ENCODE measurements at places on chromosomes 6 and 20.

DNA sequence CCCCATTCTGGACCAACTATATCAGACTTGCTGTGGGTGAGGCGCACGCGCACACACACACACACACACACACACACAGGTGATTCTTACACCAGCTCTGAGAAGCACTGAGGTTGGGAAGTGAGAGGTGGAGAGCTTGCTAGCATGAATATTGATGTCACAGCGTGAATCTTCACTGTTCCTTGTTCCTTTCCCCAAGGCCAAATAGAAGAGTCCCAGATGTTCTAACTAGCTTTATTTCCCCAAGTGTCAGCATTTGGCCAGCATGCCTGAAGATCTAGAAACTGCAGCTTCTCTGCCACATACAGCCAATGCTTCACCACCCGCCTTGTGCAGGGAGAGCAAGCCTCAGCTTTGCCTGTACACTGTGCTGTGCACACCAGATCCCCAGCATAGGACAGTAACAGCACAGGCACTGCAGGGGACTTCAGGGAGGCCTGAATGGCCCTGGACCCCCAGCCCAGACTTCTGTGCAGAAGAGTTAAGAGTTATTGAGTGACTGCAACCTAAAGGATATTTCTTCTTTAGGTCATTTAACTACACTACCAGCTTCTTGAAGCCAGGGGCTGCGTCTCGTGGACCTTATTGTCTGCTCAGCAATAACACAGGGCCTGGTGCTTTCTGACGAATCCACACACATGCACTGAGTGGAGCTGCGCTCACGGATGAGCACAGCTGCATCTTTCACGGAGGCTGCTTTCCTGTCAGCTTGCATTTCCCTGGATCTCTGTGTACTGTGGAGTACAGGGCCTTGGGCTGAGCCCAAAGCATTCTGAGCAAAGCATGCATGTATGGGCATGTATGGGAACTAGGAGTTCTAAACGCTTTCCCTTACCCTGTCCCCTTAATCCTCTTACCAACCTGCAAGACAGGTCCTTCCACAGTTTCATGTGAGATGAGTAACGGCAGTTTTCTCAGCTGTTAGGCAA, 13.9 kb upstream of the CD93 start:
- no peak for DNase-seq

- no peak for DNase-seq
These were observed 4.8 kb downstream of the EDN1 start for GRCh38 chr6:12294851-12295536.

GRCh38 chr6:13273931-13274706, 54.2 kb downstream of the TBC1D7 start:
- no peak for DNase-seq

DNA sequence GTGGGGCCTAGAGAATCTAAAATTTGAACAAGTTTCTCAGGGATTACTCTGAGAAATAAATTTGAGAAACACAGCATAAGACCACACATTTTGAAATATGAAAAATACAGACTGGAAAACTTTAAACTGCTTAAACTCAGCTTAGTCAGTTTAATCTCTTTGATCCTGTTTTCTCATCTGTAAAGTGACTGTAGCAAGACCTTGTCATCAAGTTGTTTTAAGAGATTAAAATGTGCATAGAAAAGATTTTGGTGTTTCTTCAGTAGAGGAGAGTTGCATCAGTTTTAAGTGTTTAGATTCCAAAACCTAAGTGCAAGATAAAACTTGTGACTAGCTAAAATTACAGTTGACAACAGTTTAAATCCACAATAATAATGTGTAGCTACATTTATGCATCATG, 8.1 kb upstream of the BCKDHB start:
- DNase-seq: no peak

GRCh38 chr6:105713474-105714118, 310.7 kb upstream of the PREP start:
- DNase-seq: no peak

- DNase-seq: no peak
These were observed 695.8 kb upstream of the MMS22L start for GRCh38 chr6:97978855-97979271.

GRCh38 chr6:129446272-129447197, 263.4 kb downstream of the ARHGAP18 start:
- no peak for DNase-seq

DNA sequence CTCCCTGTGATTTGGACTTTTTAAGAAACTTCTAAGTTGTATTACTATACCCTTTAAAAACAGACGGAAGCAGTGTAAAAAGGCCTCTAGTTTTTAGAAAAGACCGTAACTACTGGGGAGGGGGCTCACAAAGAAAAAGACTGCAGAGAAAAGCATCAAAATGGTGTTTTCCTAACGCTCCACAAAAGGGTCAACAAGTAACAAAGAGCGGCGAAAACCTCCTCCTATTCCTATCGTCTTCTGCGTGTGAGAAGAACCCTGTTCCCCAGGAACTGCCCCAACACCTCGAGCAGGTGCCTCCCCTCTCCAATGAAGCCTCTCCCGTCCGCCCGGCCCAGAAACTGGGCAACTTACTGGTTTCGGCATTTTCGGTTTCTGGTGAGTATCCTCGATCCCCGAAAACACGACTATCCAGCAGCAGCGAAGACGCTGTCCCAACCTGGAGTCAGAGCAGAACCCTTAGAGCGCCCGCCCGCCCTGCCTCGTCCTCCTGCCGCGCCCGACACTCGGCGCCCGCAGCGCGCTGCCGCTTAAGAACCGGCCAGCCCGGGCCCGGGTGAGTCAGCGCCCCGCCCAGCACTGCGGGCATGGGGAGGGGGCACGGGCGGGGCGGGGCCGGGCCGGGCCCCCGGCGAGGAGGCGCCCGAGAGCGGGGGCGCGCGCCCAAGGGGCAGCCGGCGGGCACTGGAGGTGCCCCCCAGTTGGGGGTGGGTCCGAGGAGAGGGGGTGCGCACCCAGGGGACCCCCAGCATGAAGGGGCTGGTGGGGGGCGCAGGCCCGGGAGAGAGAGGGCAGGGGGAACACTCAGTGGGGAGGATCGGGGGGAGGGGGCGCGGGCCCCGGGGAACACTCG, 1.2 kb downstream of the EZR start:
- no peak for DNase-seq

DNA sequence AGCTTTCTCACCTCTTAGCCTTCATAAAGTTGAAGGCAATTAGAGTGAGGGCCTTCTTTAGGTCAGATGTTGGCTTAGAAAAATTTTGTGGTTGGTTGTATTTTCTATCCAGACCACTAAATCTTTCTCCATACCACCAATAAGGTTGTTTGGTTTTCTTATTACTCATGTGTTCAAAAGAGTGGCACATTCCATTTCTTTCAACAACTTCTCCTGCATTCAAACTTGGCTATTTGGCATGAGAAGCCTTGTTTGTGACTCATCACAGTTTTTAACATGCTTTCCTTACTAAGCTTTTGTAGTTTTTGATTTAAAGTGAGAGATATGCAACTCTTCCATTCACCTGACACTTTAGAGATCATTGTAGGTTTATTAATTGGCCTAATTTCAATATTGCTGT, 949.6 kb downstream of the TBC1D32 start:
- DNase-seq: no peak

- DNase-seq: no peak
These were observed 9.9 kb downstream of the FOXF2 start for GRCh38 chr6:1399085-1399780.
